Stimulated activated CD8-positive, alpha-beta memory T cell treated with anti-CD3 and anti-CD28 coated beads, Interleukin-15, amount 100 ng/mL, for 24 hours (primary cell): ENCODE measurements at places on chromosomes 7 and 10.
A peak's percentile ranks its signal among the peaks of the same experiment; 100 is the strongest.

GRCh38 chr10:58674251-58674650 lies 161.6 kb downstream of the BICC1 start:
- DNase-seq: no peak

- no peak for DNase-seq
Measured at GRCh38 chr10:122295451-122295809, 24.3 kb downstream of the BTBD16 start.

- DNase-seq: no peak
Measured at GRCh38 chr10:51314481-51314880, 240.2 kb downstream of the PRKG1 start.

DNA sequence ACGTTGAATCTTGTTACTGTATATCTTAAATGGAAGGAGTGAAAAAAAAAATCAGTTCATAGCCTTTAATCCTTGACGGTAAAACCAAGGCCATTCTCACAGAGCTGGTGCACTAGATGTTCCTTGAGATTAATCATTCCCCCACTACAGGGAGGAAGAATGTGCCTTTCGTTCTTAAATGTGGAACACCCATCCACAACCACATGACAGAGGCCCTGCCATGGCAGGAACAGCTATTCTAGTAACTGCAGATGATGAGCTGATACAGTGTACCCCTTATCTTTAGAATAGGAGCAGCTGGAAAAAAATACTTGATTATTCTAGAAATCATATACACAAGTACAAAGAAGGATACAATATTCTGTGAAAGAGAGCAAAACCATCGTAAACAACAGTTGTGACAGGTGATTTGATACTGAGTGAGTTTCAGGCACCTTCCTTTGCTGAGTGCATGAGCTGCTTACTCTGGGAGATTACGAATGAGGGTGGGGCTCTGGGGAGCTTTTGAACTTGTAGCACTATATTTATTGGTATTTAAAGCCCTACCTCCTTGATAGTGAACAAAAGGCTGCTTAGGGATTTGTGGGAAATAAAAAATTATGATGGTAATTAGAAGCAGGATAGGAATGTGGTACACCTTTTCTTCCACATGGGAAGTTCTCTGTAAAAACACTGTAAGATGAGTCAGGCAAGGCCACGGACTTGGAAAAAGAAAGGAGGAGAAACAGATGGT lies 244.4 kb upstream of the SLC26A5 start:
- no peak for DNase-seq

- DNase-seq: no peak
Measured at GRCh38 chr7:149292462-149292823, 30.4 kb downstream of the ZNF783 start.

GRCh38 chr7:29189743-29190201 lies 4.8 kb upstream of the CHN2 start:
- DNase-seq: peak; percentile 35

DNA sequence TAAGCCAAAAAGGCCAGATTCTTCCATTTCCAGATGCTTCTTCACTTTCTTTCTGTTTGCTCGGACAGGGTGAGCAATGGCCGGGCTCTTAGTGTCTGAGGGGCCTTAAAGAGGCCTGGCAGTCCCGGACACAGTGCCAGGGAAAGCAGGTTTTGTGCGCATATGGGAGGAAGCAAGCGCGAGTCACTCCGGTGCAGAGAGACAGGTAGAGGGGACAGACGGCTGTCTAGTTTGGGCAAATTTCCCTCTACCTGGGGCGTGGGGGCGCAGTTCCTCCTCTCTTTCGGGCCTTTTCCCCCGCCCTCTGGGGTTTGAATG lies 4.7 kb downstream of the NEUROD6 start:
- DNase-seq: no peak

GRCh38 chr7:98418636-98419315 lies 17.9 kb upstream of the BAIAP2L1 start:
- no peak for DNase-seq

DNA sequence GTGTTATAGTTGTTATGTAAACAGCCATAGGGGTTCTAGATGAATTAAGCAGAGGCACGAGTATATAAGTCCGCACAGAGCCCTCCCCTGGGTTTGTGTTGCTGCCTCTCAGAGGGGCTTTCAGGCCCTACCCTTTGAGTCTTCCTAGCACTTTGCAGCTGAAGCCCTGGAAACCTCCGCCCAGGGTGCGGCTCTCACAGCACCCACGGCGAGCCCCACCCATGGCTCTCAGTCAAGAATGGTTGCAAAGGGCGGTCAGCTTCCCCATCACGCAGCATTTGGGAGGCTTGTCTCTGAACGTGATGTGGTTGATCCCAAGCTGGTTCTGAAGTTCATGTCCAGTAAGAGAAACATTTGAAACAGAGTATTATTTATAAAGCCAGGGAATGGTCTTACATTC lies 18.8 kb upstream of the INSIG1 start:
- DNase-seq: no peak

- no peak for DNase-seq
Measured at GRCh38 chr10:86079088-86079487, 287.5 kb downstream of the GRID1 start.

DNA sequence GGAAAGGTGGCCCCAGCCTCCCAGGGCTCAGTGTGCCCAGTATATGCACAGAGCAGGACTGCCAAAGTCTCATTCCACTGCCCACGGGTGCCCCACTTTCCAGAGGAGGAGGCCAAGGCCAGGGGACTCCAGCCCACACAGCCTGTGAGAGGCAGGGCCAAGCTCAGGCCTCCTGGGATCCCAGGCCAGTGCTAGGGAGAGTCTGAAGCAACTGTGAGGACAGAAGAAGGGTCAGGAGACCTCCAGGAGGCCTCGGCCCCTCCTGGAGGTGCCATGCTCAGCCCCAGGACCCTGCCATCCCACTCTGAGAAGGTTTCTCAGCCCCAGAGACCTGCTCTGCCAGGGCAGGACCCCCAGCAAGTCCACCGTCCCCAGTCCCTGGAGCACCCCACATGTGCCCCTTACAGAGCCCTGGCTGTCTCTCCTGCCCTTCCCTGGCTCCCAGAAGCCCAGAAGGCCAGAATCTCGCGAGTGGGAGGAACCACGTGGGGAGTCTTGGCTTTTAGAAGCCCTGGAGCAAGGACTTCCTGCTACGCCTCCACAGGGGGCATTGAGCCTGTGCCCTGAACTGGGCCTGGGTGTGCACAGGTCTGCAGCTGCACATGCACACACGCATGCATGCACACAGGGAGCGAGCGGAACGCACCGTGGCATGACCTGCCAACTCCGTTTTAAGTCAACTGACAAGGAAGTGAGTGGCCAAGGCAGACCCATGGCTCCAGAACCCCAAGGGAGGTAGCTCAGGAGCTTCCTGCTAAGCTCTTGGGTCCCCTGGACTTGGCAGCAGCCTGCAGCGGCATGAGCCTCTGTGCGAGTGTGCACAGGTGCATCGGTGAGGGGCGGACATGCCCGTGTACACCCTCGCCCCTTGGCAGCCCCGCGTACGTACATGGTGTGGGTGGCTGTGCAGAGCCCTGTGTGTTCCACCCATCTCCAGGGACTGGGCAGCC lies 33.6 kb downstream of the ZCCHC24 start:
- DNase-seq: no peak

DNA sequence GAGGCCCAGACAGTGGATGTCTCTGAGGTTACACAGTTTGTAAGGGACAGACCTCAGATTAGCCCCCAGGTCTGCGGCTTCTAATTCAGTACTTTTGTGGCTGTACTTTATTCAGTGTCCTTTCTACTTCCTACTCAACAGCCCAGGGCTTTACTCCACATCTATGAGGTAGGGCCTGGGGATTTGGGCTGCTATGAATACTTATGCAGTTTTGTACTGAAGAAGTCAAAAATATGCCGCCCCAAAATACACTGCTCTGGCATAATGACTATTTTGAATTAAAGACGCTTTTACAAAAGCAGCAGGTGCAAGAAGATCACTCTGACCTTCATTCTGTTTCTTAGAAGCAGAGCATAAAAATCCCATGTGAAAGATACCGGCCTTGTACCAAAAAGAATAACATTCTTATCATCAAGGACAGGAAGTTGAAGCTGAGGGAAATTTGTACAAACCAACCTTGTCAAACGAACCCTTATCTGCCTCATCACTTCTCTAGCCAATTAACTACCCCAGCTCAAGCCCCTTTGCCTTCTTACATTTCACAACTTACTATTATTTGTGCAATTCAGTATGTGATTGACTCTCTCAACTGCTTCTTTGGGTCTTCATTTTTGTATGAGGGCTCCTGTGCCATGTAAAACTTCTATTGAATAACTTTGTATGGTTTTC lies 26.1 kb upstream of the TRUB1 start:
- no peak for DNase-seq
